ENCODE measurements at places on chromosomes 7 and 10.

DNA sequence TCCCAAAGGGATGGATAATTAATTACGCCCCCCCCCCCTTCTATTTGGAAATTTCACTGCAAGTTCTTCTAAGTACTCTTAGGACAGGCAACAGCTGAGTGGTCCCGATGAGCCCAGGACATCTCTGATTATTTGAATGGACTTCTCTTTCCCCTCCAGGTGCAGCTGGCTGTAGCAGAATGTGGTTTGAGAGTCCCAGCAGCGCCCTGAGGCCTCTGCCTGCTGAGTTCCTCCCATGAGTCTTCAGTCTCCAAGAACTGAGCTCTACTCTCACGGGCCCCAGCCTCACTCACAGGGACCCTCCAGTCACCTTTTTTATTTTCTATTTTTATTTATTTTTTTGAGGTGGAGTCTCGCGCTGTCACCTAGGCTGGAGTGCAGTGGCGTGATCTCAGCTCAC, 63.6 kb upstream of the SFMBT2 start:
- no peak for DNase-seq

- peak; percentile 97 for DNase-seq
These were observed 71.7 kb upstream of the ADAM12 start for GRCh38 chr10:126459878-126460481.

GRCh38 chr10:100810091-100810834, 64.9 kb downstream of the PAX2 start:
- no peak for DNase-seq

DNA sequence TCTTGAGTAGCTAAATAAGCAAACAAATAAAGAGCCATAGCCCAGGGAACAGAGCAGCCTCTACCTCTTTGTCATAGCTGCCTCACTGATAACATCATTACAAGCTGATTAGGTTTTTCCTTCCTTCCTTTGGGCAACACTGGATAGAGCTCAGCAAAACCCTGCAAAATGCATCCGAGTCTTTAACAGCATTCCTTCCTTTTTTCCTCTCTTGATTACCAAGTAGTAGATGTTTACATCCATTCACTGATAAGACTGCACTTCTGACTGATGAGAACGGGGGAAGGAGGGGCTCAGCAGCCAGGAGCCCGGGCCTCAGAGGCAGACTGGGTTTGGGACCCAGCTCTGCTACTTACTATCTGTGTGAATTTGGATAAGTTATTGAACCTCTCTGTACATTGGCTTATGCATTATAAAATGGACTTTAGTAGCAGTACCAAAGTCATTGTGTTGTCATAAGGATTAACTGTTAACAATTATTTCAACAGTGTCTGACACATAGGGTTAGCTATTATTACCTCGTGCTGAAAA, 214.2 kb downstream of the ANK3 start:
- DNase-seq: no peak

DNA sequence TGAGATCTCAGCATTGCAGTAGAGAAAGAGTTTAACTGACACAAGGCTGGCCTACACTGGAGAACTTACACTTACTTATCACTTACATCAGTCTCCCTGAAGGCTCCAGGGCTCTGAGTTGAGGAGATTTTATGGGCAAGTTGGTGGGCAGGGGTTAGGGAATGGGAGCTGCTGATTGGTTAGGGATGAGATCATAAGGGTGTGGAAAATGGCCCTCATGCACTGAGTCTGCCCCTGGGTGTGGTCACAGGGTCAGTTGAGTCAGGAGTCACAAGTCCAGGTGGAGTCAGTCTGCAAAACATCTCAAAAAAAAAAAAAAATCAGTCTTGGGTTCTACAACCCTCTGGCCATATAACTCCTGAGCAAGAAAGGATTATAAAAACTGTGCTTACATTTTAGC, 60.5 kb downstream of the PPP1R17 start:
- DNase-seq: no peak

- peak; percentile 62 for DNase-seq
These were observed 1008.6 kb downstream of the NRG3 start for GRCh38 chr10:82883603-82884002.

- DNase-seq: no peak
These were observed 33.6 kb upstream of the NPFFR1 start for GRCh38 chr10:70317272-70317942.

GRCh38 chr10:53886325-53887300, 914.4 kb downstream of the PCDH15 start:
- no peak for DNase-seq

GRCh38 chr7:158682456-158682855, 22.1 kb downstream of the NCAPG2 start:
- DNase-seq: no peak

- DNase-seq: no peak
These were observed 37.1 kb downstream of the SKIDA1 start for GRCh38 chr10:21488246-21488956.

DNA sequence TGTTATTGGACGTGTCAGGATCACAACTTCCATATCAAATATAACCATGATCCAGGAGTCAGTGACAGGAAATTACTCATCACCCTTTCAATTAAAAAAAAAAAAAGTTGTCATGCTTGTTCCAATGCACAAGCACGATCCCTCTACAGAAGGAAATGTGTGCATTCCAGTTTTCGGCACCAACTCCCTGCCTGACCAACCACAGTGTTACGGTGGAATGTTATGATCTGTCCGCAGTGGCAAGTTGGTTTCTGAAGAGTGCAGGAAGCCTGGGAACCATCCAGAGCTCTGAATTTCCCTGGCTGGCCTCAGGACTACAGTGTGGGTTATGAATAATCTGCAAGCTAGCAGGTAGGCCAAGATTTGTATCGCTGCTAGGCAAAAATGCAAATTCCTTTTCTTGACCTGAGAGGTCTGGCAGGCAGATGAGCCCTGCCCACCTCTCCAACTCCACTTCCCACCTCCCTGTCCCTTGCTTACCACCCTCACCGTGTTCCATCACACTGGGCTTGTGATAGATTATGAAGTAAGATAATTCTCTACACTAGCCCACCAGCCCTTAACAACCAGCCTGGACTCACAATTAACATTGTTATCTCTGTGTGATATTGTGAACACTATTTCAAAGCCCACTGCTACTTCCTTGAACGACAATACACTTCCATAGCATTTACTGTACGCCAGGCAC, 20.4 kb downstream of the FRMPD2 start:
- DNase-seq: peak; percentile 75

DNA sequence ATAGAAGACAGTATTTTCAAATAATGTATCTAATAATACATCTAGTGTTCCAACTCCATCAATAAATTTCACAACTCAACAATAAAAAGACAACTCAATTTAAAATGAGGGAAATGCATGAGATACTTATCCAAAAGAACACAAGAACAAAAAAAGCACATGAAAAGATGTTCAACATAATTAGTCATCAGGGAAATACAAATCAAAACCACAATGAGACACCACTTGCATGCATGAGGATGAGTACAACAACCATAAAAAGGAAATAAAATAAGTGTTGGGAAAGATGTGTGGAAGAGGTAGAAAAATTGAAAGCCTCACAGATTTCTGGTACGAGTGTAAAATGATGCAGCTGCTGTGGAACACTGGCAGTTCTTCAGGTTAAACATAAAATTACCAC, 111.6 kb upstream of the PTPRZ1 start:
- peak; percentile 18 for DNase-seq

- DNase-seq: no peak
These were observed 32.8 kb upstream of the RHEB start for GRCh38 chr7:151552352-151553028.

GRCh38 chr10:130045091-130045652, 65.5 kb downstream of the C10orf143 start:
- DNase-seq: peak; percentile 35

GRCh38 chr10:112581921-112582320, 134.9 kb downstream of the VTI1A start:
- DNase-seq: no peak

DNA sequence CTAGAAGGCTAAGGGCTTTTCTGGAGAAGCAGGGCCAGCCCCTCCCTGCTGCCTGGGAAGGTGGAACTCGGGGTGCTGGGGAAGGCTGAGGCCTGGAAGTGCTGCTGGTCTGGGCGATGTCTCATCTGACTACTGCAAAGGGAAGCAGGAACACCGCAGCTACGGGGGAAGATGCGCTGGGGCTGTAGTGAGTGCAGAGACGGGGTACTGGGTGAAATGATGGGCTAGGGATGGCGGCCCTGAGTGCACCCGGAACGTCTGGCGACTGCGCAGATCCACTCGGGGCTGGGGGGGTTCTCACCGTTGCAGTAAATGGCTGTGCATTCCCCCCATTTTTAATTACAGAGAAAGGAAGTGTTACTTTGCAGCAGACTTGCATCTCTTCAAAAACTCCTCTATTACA, 195.4 kb upstream of the ADARB2 start:
- no peak for DNase-seq

DNA sequence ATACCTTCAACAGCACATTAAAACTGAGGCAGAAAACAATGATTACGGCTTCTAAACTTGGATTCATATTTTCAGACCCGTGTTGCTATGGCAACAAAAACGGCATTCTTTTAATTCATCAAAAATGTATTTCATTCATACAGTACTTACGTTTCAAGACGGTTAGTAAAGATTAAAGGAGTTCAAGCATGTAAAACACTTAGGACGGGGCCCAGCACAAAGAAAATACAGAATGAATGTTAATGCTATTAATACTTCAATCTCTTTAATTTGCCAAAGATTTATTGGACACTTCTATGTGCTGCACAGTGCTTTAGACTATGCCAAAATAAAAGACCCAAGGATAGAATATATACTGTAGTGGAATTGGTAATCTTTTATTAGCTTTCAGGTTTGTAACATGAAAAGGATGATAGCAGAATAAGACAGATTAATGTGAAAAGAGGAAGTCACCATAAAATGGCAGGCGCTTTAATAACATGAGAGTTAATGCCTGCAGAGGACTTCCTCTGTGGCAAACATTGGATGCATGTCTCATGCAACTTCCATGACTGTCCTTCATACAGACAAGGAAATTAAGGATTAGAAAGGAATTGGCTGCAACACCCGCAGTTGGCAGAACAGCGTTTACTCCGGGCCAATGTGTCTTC, 201.6 kb upstream of the KLF6 start:
- DNase-seq: no peak

- peak; percentile 14 for DNase-seq
These were observed 242.5 kb downstream of the VTI1A start for GRCh38 chr10:112689327-112690072.

- no peak for DNase-seq
These were observed 20.5 kb downstream of the TRIM4 start for GRCh38 chr7:99898836-99899235.

- DNase-seq: peak; percentile 46
These were observed 7.6 kb upstream of the GRID2IP start for GRCh38 chr7:6558837-6559236.

- DNase-seq: no peak
These were observed 61.1 kb downstream of the CXCL12 start for GRCh38 chr10:44323838-44324237.

DNA sequence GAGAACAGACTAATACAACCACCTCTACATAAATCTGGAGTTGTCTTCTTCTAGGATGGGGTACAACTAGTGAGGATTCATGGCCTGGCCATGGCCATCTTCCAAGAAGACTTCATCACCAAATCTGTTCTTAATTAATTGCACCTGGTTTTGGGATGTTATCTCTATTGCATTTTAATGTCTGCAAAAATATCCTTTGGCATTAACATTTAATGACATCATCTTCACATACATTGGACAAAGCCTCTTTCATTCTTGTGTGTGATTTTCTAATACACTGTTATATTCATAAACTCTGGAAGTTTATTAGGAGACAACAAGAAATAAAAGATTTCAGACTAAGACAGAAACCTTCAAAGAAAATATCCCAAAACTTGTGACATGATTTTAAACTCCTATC, 124.2 kb upstream of the ABCB5 start:
- peak; percentile 14 for DNase-seq

GRCh38 chr10:79255007-79255507, 92.2 kb upstream of the PPIF start:
- no peak for DNase-seq

DNA sequence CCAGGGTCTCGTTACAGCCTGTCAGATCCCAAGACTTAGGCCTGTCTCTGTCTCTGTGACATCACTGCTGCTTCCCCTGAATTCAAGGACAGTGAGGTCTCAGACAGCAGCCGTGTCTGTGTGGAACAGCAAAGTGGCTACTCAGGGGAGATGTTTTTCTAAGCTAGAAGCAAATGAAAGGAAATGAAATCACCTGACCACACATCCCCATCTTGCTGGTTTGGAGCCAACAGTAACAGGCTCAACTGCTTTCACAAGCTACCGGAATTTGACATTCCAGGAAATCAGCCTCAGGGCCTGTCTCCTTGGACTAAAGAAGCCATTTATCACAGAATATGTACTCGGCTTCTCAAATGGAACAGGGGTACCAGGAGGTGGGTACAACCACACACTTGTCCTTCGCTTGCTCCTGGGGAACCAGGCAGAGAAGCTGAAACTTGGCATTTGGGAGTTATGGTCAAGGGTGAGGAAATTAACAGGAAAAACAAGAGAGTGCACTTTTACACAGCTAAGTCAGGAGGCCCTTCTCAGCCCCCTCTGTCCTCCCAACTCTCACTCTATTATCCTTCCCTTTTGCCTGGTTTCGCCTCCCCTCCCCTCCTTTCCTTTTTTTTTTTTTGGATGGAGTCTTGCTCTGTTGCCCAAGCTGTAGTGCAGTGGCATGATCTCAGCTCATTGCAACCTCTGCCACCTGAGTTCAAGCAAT, 73.2 kb downstream of the SPDYE5 start:
- peak; percentile 95 for DNase-seq

GRCh38 chr10:111967547-111967946, 216.0 kb downstream of the GPAM start:
- DNase-seq: no peak

DNA sequence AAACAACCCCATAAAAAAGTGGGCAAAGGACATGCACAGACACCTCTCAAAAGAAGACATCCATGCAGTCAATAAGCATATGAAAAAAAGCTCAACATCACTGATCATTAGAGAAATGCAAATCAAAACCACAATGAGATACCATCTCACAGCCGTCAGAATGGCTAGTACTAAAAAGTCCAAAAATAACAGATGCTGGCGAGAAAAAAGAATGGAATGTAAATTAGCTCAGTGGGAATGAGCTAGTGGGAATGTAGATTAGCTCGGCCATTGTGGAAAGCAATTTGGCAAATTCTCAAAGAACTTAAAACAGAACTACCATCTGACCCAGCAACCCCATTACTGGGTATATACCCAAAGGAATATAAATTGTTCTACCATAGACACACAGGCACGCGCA, 287.0 kb downstream of the WDR37 start:
- DNase-seq: peak; percentile 41

- DNase-seq: peak; percentile 30
These were observed 866 bp downstream of the CNOT4 start for GRCh38 chr7:135508883-135509588.

GRCh38 chr10:91247360-91248111, 27.1 kb downstream of the PCGF5 start:
- DNase-seq: peak; percentile 72

DNA sequence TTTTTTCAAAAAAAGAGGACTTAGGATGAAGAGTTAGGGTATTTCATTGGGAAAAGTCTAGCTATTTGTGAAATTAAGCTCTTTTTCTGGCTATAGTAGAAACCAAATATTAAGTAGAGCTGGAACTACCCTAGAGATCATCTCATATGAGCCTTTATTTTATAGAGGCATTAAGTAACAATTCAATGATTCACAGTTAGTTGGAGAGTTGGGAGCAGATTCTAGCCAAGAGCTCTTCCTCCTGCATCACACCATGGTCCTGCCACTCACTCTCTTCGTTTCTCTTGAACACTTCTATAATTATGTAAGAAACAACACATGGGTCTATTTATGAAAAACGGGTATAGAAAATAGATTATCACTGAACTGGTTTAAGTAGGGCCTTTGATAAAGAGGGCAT, 76.1 kb upstream of the ANK3 start:
- DNase-seq: peak; percentile 58

Measured in fibroblast of skin of right biceps (primary cell).